ENCODE measurements at places on chromosomes 12 and 14. TPM values are rescaled to one million over a fixed set of nuclear protein-coding genes. Genes with fewer than 3 reads are reported as not detected.

DNA sequence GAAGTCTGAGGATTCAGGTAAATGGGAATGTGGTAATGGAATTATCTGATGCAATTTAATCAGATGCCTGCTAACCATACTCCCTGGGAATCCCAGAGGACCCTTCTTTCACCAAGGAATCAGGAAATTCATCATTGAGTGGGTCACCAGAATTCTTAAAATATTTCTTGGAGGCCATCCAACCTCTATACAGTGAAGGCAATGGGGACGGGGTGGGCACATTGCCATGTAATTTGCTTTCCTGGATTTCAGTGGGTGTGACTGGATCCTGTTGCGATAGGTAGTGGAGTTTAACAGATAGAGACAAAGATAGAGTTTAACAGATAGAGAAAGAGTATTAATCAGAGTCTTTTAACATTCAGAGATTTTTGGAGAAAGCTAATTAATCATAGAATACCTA, 394.4 kb downstream of the DAD1 start:
- no peak for DNase-seq

DNA sequence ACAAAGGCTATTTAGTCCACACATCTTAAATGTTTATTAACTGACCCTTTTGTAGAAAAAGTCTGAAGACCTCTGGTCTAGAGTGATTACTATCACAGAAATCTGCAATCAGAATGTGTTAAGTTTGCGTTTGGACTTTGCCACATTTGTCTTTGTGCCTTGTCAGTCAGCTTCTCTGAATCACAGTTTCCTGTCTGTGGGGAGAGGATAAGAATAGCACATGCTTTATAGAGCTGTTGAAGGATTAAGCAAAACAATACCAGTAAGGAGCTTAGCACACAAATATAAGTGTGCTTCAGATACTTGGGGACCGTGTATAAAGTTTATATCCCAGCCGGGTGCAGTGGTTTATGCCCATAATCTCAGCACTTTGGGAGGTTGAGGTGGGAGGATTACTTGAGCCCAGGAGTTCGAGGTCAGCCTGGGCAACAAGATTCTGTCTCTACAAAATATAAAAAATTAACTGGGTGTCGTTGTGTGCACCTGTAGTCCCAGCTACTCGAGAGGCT, 63.0 kb upstream of the BTG1 start:
- DNase-seq, result no peak

- DNase-seq, result no peak
These were observed 1.8 kb upstream of the MYL6B start for GRCh38 chr12:56150563-56150962.

DNA sequence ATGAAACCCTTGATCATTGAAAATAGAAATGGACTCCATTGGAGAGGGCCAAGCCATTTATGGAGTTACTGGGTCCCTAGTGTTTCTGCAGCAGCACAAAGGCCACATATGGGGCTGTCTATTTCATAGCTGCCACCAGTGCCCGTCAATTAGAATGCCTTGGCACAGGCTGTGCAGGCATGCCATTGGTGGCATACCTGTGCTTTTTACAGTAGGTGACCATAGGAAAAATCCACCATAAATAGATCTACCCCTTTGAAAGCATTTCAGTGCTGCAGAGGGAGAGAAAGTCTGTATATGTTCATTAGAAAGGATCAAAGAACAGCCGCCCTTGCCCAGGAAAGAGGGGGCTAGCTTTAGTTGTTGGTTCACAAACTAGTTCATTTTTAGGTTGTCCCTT, 13.1 kb downstream of the MYBPC1 start:
- no peak for DNase-seq

GRCh38 chr12:14193639-14194038, 171.8 kb upstream of the ATF7IP start:
- no peak for DNase-seq

DNA sequence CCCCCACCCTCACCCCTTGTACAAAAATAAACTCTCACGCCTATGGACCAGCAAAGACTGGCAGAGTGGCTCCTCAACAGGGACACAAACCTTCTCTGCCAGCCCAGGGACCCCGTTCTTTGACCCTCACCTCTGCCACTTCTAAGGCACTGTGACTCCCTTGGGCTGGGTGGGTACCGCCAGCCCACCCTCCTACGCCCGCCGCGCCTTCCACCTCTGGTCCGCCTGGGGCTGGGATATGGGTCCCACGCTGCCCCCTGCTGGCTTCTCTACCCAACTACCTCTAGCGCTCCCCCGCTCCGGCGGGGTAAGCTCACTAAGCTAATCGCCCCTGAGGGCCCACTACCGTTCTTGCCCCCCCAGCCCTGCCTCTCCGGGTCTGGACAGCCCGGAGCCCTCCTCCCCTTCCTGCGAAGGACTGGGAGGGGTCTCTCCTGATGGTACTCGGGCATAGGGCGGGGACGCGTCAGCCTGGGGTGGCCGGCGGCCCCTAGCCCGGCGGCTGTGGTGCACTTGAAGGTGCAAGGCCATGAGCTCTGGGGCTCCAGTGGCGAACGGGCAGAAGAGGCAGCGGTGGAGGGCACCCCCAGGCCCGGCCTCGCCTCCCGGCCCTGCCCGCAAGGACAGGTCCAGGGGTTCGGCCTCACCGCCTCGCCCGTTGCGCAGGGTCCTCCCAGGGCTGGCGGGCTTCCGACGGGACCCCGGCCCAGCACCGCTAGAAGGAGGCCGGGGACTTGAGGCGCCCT, 8.1 kb downstream of the ZNF219 start:
- DNase-seq, result peak; percentile 59

GRCh38 chr12:42534184-42534838, 55.2 kb downstream of the PRICKLE1 start:
- DNase-seq, result no peak

DNA sequence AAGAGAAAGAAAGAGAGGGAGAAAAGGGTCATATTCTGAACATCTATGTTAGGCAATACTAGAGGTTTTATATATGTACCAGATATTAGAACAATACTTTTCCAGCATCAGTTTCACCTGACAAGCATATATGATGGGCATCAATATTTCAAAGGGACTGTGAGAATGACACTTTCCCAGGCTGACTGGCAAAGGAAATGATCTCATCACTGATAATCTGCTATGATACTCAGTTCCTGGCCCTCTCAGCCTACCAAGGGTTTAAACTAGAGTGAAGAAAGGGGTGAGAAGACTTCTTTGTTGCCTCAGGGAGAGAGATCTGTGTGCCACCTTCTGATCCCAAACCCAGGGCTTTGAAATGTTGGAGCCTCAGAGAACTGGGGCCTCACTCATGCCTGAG, 183.5 kb downstream of the TTC8 start:
- DNase-seq, result no peak

GRCh38 chr14:38866461-38866860, 236.6 kb downstream of the SEC23A start:
- DNase-seq, result no peak

GRCh38 chr12:68932961-68933893, at the start of gene CPM:
Gene CPM (minus strand): TSS chr12:68933171. CDS start chr12:68932837, 334 bp downstream.
- DNase-seq, result peak; percentile 85

- DNase-seq, result no peak
These were observed 315.8 kb downstream of the AEBP2 start for GRCh38 chr12:19755136-19755535.

GRCh38 chr12:76417116-76417515, 68.9 kb upstream of the BBS10 start:
- no peak for DNase-seq

- no peak for DNase-seq
These were observed 276.9 kb downstream of the CACNA1C start for GRCh38 chr12:2329661-2330210.

- DNase-seq, result peak; percentile 29
These were observed 67.2 kb downstream of the RIC8B start for GRCh38 chr12:106841510-106842302.

- no peak for DNase-seq
These were observed 72.5 kb upstream of the ATP2B1 start for GRCh38 chr12:89781156-89781555.

- DNase-seq, result no peak
These were observed 830 bp upstream of the LPCAT3 start for GRCh38 chr12:7019043-7019569.

DNA sequence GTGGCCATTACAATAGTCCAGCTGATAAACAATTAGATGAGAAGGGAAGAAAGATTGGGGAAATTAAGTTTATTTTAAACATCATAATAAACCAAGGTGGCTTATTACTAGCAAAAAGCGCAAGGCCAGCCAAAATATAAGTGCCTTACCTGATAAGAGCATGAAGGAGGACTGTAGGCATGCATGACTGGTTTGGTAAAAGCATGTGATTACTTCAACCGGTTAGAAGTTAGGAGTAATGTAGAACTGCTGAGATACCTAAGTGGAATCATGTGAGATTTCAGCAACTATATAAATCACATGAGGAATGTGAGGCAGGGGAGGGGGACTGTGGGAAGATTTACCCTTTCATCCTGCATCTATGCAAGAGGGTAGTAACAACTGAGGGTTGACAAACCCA, 59.7 kb upstream of the CCDC196 start:
- no peak for DNase-seq

DNA sequence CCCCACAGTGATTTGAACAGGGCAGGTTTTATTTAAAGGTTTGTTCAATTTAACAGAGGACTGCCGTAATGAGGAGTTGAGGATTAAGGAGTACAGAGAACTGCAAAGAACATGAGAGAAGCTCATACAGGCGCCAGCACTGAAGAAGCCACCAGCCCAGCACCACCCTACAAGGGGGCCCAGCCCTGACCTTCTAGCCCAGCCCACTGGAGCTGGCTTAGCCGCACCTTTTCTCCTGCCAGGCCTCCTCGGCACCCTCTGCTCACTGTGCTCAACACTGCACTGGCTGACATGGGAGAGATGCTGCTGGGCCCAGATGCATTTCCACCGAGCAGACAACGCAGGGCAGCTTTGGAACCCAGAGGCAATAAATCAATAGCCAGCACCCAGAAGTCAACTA, 36.5 kb upstream of the SFSWAP start:
- DNase-seq, result no peak

DNA sequence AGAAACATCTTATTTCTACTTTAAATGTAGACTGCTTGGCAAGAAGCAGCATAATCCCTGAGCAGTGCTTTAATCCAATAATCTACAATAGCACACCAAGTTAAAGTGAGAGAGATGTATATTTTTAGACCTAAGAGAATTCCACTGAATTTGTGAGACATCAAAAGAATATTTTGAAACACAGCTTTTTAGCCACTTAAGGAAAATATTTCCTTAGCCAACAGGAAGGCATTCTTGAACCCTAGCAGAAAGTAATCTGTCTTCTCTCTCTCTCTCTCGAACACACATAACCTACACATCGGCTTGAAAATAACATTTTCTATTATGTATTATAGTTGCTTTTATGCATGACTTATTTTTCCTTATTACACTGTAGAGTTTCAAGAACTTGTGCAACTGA, 34.0 kb downstream of the KITLG start:
- no peak for DNase-seq

Gene SRRM4
- 0.14 TPM for total RNA-seq

Gene FAM181A
- not detected for total RNA-seq

Gene PRORP
- total RNA-seq, result 23.2 TPM

Gene TMEM179
- total RNA-seq, result 1.4 TPM

Gene IFNG-AS1
- 7.1 TPM for total RNA-seq

Gene STON2
- 39.4 TPM for total RNA-seq

Gene TAS2R30
- 23.2 TPM for total RNA-seq

Gene TAS2R31
- 27.5 TPM for total RNA-seq

Gene IL26
- not detected for total RNA-seq

Gene OVCH1
- not detected for total RNA-seq

Gene KRT80
- not detected for total RNA-seq

Gene BCL11B
- 4.8 TPM for total RNA-seq
